ENCODE measurements at places on chromosomes 7 and 10. TPM values are rescaled to one million over a fixed set of nuclear protein-coding genes. Genes with fewer than 3 reads are reported as not detected.
A peak's percentile ranks its signal among the peaks of the same experiment; 100 is the strongest.

- peak; percentile 22 for DNase-seq
Observed at GRCh38 chr10:78700413-78700812, 368.4 kb upstream of the ZMIZ1 start.

Gene TMEM254
- 58.7 TPM for polyA plus RNA-seq

- peak; percentile 19 for DNase-seq
Observed at GRCh38 chr7:18939771-18940592, 177.5 kb downstream of the TWIST1 start.

- no peak for DNase-seq
Observed at GRCh38 chr7:17472939-17473338, 174.5 kb downstream of the AHR start.

GRCh38 chr10:71995449-71995848 lies 31.3 kb downstream of the CHST3 start:
- DNase-seq: no peak

Gene NSUN6
- polyA plus RNA-seq: 39.6 TPM

Gene UCN3
- polyA plus RNA-seq: 1.4 TPM

DNA sequence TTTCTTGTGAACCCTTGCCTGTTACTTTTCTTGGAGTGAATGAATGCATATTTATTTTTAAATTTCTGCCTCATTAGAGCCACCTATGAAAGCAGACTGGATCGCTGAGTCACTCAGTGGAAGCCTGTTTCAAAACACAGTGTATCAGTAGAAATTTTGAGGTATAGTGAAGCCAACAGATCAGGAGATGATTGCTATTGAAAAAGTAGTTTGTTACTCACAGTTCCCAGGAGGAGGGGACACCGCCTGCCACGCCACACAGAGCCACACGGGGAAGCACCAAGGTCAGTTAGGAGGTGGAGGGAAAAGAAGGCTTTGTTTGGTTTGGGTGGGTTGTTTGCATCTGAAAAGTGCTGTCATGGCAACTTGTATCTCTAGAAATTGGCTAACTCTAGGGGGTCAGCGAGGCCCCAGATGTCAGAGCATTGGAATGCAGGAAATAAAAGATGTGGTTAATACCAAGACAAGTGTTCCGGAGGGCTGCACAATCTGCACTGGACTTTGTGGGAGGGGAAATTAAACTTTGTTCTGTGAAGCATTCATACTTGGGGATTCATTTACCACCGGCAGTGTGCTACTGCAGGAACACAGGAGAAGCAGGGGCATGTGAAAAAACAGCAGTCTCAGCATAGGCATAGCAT lies 106.4 kb upstream of the SDK1 start:
- DNase-seq: peak; percentile 64

- no peak for DNase-seq
Observed at GRCh38 chr10:789831-790701, 100.6 kb upstream of the DIP2C start.

DNA sequence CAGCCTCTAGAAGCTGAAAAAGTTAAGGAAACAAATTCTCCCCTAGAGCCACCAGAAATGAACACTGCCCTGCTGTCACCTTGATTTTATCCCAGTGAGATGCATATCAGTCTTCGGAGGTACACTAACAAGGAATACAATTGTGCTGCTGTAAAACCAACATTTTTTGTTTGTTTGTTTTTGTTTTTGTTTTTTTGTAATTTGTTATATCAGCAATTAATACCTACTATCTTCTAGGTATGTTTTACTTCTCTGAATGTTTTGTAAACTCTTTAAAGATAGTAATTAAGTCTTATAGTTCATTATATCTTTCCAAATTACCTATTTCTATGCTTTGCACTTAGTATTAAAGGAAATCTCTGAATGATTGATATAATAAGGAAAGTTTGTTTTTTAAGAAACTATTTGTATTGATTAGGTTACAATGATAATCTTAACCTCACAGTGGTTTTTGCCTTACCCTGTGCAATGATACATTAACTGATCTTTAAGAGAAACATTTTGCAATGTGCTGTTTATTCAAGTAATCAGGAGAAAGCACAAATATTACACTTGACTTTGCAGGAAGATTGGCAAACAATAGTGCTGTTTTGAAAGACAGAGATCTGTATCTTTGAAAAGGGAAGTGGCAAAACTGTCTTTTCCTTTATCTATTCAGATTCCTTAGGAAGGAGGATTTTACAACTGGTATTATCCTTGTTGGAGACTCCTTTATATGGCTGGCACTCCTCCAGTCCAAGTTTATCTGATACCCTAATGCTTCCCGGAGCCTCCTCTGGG lies 11.3 kb upstream of the HGF start:
- DNase-seq: no peak

Gene PSPH
- polyA plus RNA-seq: 26.4 TPM

GRCh38 chr7:52719677-52720076 lies 315.8 kb upstream of the POM121L12 start:
- DNase-seq: no peak

Gene JAZF1
- polyA plus RNA-seq: 11.0 TPM

GRCh38 chr10:42111076-42111475 lies 527.3 kb downstream of the ZNF33B start:
- DNase-seq: no peak

- DNase-seq: no peak
Observed at GRCh38 chr7:89554209-89554608, 600.1 kb upstream of the STEAP1 start.

Measured in renal pelvis (tissue), 12 donors.